ENCODE measurements at places on chromosomes 7 and 10.

DNA sequence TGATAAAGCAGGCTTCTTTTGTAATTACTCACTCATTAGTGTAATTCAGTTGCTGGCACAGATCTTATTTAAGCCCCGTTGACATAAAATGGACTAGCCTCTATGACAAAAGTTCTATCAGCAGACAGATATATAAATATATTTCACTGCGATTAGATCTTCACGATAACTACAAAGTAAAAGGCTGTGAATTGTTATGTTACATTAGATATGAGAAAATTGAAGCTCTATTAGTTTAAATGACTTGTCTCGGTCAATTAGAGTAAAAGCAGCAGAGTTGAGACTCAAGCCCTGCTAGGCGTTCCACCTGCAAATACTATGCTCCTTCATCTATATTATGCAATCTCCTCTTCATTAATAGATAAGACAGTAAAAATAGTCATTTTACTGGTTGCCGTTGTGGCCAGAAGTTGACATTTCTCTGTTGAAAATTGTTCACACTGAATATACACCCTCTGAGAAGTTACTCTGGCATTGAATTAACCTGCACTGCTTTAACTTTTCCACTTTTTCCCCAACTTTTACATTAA, 136.7 kb downstream of the DKK1 start:
- DNase-seq: no peak

DNA sequence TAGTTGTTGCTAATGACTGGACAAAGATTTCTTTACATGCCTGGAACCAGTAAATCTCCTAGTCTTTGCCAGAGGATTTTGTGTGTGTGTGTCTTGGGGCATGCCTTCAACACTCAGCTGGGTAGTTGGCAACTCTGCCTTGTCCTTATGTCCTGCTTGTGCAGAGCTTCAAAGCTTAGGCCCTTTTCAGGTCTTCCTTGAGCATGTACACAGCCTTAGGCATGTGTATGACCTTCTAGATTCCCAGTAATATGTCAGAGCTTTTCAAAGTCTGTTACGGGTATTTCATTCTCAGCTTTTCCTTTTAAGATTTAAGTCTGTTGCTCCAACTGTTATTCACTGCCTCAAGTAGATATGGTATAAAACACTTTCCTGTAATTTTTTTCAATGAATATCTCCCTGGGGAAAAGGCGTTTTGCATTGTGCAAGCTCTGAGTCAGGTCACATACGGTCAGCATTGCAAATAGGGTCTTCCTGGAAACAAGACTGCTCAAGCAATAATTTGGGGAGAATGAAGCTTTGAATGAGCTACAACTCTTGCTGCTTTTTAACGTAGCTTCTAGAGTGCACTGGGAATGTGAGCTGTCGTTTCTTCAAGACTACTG, 25.5 kb downstream of the SHOC2 start:
- no peak for DNase-seq

DNA sequence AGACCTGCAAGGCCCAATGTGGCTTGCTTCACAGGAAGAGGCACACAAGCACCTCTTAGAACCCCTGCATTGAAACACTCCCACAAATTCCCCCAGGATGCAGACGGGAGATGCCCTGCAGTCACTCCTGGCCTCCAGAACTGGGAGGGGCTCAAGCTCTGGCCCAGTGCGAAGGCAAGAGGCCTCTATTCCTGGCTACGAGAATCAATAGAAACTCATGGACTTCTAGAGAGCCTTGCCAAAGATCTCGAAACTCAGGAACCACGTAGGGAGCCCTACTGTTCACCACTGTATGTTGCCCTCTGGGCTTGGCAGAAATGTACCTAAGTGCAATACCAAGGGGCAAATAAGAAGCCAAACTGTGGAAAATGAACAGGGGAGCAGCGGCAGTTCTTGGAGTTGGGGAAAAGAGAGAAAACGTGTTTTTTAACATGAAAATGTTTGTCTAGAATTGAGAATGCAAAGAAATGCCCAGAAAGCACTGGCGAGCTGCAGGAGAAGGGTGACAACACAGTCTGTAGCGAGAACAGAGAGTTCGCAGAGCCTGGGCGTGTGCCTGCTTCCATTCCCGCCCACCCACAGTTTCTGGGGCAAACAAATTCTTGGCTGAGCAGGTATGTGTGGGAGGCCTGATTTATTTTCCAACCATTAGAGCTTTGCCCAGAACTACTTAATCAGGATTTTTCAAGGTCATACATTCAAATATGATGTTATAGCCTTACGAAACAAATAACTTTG, 260.5 kb upstream of the KLF14 start:
- DNase-seq: no peak

DNA sequence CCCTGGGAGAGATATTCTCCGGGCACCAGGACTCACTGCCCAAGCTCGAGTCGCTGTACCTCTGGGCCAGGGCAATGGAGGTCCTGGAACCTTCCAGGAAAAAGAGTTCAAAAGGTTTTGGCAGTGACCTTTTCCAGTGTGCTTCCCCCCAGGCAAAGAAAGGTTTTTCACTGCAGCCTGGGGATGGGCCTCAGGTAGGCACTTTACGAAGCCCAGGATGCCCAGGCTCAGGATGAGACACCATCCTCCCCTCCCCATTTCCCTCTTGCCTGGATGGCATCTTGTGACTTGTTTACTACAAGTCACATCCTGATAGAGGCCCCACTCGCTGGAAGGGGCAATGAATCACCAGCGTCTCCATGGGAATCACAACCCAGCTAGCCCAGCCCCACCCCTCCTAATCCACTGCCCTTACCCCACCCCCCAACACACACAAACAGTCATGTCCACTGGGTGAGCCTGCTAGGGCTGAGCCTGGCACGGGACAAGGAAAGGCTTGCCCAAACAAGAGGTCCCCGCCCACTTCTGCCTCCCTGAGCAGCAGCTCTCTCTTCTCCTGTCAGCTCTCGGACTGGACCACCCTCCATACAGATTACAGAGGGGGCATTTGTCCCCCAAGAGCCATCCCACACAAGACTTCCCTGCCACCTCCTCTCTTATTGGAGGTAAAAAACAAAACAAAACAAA, 93.8 kb upstream of the SMNDC1 start:
- no peak for DNase-seq

DNA sequence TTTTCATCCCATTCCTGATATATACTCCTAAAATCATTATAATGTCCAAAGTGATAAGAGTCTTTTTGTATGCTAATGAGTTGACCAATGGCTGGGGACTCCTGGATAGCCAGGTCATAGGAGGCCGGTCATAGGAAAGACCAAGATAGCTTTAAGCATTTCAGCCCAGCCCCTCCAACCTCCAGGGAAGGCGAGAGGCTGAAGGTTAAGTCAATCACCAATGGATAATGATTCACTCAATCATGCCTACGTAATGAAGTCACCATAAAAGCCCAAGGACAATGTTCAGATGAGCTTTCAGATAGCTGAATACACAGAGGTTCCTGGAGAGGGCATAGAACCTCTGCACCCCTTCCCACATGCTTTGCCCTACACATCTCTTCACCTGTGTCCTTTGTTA, 75.7 kb downstream of the VWDE start:
- DNase-seq: no peak

DNA sequence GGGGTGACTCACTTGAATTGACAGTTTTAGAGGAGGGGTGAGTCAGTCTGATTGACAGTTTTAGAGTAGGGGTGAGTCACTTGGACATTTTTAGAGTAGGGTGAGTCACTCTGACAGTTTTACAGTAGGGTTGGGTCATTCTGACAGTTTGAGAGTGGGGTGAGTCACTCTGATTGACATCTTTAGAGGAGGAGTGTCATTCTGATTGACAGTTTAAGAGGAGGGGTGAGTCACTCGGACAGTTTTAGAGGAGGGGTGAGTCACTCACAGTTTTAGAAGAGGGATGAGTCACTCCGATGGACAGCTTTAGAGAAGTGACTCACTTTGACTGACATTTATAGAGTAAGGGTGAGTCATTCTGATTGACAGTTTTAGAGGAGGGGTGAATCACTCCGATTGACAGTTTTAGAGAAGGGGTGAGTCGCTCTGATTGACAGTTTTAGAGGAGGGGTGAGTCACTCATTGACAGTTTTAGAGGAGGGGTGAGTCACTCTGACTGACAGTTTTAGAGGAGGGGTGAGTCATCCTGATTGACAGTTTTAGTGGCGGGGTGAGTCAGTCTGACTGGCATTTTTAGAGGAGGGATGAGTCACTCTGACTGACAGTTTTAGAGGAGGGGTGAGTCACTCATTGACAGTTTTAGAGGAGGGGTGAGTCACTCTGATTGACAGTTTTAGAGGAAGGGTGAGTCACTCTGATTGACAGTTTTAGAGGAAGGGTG, 595.9 kb downstream of the DNAJB6 start:
- no peak for DNase-seq

DNA sequence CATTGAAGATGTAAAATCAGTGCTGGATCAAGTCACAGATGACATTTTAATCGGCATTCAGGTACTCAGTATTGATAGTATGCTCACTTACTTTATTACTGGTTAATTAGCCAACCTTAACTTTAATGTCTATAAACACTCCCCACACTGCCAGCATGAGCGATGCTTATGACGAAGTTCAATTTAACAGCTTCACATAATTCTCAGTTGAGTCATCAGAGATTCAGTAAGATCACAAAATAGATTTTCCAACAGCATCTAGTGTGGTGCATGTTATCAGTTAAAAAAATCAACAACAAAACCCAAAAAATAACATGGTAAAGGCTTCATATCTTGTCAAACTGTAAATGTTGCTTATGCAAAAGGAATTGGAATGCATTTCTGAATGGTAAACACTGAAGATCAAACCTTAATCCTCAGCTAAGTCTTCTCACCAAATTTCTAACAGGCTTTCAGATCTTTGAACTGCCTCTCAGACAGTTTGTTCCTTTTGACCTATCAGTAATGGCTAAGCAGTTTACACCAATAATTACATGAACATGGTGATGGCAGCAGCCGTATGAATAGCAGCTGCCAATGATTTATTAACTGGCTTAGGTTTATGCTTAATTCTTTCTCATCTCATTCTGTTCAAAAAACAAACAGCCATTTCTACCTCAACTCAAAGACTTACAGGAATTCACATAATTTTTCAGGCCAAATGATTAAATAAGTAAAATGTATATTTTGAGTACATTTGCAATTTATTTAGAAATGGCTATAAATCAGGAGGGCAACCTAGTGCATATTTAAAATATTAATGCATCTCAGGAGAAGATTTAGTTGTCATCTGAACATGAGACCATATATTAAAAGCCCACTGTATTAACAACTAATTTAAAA, 98.5 kb downstream of the CABCOCO1 start:
- no peak for DNase-seq

- DNase-seq: no peak
These were observed 217.9 kb downstream of the ARHGAP21 start for GRCh38 chr10:24505759-24506158.

- no peak for DNase-seq
These were observed 58.8 kb downstream of the SORBS1 start for GRCh38 chr10:95502377-95502776.

DNA sequence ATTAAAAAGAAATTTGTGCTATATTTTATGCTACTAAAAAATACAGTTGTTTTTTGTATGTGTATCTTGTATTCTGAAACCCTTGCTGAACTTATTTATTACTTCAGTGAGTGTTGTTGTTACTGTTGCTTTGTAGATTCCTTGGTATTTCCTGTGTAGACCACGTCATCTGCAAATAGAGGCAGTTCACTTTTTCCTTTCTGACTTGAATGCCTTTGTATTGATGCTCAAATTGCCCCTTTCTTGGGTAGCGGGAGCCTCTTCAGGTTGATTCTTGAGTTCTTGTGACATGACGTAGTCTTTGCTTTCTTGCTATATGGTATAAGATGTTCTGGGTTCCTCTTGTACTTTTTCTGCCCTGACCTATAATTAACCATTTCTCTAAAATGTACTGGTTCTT, 504.1 kb downstream of the SDK1 start:
- DNase-seq: no peak

DNA sequence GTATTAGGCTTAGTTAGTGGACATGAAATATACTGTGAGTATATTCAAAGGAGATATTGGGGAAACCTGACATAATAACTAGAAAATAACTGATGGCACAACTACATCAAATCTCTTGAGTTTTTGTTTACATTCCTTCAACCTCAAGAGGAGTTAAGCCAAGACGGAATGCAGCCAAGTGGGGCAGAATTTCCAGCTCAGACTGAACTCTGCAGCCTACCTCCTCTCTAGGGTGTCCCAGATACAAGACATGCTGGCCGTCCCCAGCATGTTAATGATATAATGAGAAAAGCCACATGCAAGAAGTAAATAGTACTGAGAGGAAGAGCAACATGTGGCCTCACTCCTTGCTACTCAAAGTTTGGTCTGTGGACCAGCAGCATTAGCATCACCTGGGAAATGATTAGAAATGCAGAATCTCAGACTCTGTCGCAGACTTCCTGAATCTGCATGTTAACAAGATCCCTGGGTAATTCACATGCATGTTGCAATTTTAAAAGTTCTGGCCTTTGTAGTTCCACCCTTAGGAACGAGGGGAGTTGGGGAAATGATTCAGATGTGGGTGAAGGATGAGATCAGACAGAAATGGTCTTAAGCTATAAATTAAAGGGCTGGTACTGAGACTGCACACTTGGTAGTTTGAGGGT, 118.4 kb upstream of the CACUL1 start:
- no peak for DNase-seq

DNA sequence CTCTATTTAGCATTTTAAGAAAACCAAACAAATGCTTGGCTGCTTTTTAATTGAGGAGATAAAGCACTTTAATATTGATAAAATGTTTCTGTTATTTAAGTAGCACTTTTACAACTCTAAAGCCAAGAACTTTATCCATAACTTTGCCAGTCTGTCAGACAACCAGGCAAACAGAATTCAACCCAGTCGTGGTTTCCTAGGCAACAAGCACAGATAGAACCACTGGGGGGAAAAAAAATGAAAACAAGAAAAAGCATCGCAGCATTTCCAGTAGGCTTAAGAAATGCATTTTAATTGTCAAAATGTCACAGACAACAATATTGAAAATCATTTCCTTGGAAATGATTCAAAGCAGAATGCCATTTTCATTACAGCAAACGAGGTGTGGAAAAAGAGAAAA, 323.4 kb downstream of the PARD3 start:
- no peak for DNase-seq

- DNase-seq: no peak
These were observed 34.3 kb downstream of the NAPEPLD start for GRCh38 chr7:103114576-103115008.

- peak; percentile 15 for DNase-seq
These were observed 10.3 kb upstream of the RARRES2 start for GRCh38 chr7:150351587-150352194.
